ENCODE measurements at places on chromosomes 2 and 18. TPM values are rescaled to one million over a fixed set of nuclear protein-coding genes. Genes with fewer than 3 reads are reported as not detected.

GRCh38 chr2:225488743-225489142, 89.2 kb downstream of the NYAP2 start:
- no peak for DNase-seq

DNA sequence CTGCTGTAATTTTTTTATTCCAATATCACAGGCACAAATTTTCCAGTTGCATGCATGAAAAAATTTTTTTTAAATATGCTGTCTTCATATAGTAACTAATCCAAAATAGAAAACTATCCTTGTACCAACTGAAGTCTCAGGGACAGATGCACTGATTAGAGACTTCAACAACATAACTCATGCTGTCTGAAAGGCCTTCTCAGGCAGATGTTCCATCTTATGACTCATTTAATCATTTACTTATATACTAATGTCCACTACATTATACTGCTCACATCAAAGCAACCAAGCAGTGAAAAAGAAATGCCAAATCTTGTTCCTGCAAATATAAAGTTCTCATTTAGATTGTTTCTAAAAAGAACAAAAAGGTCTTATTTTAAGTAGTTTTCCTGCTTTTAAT, 53.1 kb downstream of the OLA1 start:
- peak; percentile 6 for DNase-seq

DNA sequence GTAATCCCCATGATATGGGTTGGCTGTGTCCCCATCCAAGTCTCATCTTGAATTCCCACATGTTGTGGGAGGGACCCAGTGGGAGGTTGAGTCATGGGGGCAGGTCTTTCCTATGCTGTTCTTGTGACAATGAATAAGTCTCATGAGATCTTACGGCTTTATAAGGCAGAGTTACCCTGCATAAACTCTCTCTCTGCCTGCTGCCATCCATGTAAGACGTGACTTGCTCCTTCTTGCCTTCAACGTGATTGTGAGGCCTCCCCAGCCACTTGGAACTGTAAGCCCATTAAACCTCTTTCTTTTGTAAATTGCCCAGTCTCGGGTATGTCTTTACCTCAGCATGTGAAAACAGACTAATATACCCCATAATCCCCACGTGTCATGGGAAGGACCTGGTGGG, 61.9 kb upstream of the LDAH start:
- DNase-seq, result no peak

The CNTNAP5 gene
- 1.7 TPM for total RNA-seq

DNA sequence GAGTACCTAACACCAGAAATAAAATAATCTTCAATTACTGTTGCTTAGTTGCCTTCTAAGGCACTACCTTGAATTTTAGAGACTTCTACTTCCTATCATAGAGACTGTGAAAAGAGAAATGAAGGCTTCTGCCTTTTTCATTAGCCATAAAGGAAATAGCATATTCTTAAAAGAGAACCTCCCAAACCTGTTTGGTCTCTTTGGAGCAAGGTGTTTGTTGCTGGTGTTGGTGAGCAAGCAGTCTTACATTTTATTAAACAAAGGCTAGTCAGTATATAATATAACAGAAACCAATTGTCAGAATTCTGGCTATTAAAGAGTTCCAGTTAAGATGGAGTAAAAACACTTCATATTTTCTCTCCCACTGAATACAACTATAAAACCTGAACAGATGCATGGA, 116.4 kb downstream of the TAF4B start:
- DNase-seq, result peak; percentile 27

DNA sequence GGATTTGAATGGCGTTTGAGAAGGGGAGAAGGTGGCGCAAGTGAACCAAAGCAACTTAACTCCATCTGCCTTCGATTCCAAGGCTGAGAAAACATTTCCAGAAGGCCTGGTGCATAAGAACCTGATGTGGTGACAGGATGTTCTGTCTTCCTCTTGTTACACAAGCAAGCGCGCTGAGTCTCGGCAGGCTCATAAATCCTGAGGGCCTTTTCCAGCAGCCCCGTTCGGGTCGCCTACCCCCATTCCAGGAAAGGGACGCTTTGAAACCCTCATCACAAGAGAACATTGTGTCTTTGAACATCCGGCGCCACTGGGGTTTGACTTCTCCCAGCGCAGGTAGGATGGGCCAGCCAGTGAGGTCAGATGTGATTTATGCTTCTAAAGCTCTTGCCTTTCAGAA, 403.5 kb downstream of the SETBP1 start:
- no peak for DNase-seq
